ENCODE measurements at places on chromosomes 4 and X.

DNA sequence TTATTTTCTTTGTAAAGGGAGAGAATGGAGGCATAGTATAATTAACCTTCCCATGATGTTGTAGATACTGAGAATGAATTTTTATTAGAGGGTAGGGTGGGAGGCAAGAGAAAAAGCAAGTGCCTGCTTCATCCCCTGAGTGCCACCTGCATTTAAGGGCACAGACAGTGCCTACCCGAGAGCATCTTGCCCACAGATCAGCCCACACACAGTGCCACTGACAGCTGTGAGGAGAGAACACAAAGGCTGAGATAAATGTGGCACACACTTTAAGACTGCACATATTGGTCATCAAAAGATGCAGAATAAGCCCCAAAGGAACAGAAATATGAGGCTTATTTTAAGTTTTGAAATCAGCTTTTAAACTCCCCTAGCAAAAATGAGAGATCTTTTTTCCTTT is 250.8 kb downstream of the SLC39A8 start:
- no peak for DNase-seq

DNA sequence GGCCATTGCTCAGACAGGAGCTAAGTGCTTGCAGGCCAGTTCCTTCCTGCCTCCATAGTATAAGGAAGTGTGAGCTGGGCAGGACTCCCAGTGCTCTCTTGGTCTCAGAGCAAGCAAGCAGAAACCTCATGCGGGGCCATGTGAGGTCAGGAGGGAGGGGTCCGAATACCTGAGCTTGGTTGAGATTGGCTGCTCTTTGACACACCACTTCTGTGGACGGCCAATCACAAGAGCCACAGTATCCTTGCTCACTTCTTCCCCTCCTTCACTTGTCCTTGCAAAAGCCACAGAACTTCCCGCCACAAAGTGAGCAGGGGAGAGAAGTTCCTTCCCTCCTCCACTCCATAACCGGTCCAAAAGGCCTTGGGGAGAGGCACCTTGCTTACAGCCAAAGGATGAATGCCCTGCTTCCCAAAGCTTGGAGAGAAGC is 56.7 kb downstream of the PRPS1 start:
- DNase-seq, result peak; percentile 16

DNA sequence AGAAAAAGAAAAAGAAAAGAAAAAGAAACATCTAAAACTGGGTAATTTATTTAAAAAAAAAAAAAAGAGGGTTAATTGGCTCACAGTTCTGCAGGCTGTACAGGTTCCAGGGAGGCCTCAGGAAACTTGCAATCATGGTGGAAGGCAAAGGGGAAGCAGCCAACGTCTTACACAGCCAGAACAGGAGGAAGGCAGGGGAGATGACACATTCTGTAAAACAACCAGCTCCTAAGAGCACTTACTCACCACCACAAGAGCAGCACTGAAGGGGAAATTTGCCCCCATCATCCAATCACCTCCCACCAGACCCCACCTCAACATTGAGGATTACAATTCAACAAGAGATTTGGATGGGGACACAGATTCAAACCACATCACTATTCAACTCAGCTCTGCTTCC is 36.8 kb upstream of the TMEM184C start:
- DNase-seq, result no peak

GRCh38 chr4:30808276-30808675 is 88.1 kb downstream of the PCDH7 start:
- DNase-seq, result no peak

GRCh38 chr4:6021831-6022606 is 3.8 kb upstream of the C4orf50 start:
- no peak for DNase-seq

DNA sequence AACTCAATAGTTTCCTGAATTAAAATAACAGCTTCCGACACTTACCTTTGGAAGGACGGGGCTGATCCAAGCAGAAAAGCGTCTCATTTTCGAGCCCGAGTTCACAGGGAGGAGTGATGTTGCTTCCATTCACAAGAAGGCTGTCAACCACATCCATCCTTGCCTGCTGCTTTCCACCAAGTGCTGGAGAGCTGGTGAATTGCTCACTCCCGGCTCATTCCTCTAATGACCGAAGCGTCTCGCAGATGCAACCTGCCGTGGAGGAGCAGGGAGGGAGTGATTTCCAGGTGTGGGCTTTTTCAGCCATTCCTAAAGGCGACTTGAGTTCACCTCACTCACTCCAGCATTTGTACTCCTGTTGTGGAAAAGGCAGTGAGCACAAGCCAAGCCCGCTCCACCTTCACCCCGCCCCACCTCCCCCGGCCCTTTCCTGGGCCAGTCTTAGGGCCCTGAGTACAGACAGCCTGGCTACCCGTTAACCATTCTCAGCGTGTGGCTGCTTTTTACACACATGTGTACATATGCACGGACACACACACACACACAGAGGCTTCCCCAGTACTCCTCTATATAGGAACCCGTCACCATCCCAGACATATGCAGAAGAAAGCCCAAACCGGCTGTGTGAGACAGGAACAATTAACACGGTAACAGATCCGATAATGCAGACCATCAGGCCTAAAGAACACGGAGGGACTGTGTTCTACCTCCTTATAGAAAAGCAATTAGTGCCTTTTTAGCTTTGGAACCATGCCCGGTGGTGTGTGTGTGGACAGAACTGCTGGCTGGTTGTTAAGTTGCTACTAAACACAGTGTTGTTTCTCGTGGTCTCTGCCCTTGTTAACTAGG is at the start of gene CCKAR:
CCKAR (minus strand) TSS at position 374 of the 849 bp plus-strand sequence; CDS start at position 157, 217 bp downstream.
- no peak for DNase-seq

DNA sequence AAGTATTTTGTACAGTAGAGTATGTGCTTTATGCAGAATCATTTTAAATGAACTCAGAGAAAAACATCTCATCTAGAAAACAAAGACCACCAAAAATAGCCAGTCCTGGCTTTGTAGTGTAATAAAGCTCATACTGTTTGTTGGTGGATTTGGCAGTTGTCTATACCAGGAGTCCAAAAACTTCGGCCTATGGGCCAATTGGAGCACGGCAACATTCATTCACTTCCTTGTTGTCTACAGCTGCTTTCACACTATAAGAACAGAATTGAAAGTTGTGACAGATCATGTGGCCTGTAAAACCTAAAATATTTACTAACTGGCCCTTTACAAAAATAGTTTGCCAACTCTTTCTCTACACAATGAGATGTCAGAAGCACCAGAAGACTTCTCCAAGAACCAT is 5.3 kb downstream of the FBXW7 start:
- no peak for DNase-seq

- DNase-seq, result no peak
Measured at GRCh38 chrX:41561045-41561444, 113.9 kb downstream of the NYX start.

DNA sequence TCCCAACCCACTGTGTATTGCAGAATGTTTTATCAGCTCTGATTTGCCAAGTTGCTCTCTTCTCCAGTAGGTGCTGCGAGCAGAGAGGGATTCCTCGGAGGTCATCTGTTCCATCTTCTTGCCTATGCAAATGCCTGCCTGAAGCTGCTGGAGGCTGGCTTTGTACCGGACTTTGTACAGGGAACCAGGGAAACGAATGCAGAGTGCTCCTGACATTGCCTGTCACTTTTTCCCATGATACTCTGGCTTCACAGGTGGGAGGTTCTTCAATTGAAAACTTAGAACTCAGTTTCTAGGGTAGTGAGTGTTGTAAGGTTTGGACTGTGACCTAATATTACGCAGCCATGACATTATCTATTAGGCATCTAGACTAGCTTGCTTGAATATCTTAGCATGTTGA is 24.9 kb downstream of the AR start:
- no peak for DNase-seq

GRCh38 chr4:86970447-86971354 is 35.9 kb downstream of the AFF1 start:
- DNase-seq, result no peak

DNA sequence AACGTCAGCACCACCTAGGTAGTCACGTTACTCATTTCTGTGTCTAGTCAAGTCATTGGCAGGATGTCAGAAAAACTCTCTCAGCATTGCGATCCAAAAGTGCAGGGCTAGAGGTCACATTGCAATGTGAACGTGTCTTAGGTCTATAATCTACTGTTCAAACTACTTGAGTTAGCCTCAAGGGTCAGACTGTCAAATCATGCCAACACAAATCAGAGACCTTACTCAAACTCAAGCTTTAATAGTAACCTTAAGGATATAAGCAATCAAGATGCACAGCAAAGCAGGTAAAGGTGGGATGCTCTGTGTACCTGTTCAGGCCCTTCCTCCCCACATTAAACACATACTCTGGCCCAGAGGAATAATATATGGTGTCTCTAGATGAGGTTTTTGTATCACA is 114.4 kb upstream of the NOCT start:
- no peak for DNase-seq

- DNase-seq, result no peak
Measured at GRCh38 chr4:122739174-122739573, 6.7 kb downstream of the BBS12 start.

- no peak for DNase-seq
Measured at GRCh38 chr4:125765941-125766340, 451.2 kb downstream of the FAT4 start.

- no peak for DNase-seq
Measured at GRCh38 chr4:124810827-124811226, 98.3 kb upstream of the ANKRD50 start.

- no peak for DNase-seq
Measured at GRCh38 chr4:22192084-22192511, 243.5 kb upstream of the KCNIP4 start.

- no peak for DNase-seq
Measured at GRCh38 chrX:13168269-13168668, 123.8 kb upstream of the FAM9C start.

DNA sequence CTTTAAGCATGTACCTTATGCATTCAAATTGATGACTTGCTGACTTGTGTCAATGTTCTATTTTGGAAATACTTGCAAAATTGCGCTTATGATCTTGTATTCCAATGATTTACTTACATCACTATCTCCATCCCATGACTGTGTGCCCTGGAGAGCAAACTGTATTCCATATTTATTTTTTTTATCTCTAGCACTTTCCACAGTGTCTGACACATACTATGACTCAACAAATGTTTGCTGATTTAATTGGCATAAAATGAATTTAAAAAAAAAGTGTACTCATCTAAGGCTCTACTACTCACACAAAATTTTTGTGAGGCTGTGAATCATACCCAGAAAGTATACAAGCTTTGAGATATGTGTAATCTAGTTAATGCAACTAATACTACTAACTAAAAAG is 1066.8 kb upstream of the ADGRL3 start:
- no peak for DNase-seq

GRCh38 chrX:132373610-132374009 is 115.2 kb downstream of the MBNL3 start:
- no peak for DNase-seq

DNA sequence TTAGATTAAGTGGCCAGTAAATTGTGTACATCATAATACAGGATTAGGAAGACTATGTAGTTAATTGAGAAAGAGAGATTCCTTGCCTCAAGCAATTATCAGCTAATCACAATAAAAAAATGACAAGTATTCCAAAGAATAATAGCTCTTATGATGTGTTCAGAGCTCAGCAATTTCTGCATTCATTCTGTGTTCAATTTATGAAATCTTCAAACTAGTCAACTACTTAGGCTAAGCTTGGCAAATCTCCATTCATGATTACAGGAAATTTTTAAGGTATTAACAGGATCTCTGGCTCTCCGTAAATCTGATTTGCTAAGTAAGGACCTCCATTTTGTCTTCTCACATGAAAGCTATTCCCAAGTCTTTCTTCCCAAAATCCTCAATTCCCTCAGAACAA is 256.9 kb upstream of the TEX13A start:
- no peak for DNase-seq

GRCh38 chr4:5730436-5730835 is 19.4 kb downstream of the EVC start:
- no peak for DNase-seq

DNA sequence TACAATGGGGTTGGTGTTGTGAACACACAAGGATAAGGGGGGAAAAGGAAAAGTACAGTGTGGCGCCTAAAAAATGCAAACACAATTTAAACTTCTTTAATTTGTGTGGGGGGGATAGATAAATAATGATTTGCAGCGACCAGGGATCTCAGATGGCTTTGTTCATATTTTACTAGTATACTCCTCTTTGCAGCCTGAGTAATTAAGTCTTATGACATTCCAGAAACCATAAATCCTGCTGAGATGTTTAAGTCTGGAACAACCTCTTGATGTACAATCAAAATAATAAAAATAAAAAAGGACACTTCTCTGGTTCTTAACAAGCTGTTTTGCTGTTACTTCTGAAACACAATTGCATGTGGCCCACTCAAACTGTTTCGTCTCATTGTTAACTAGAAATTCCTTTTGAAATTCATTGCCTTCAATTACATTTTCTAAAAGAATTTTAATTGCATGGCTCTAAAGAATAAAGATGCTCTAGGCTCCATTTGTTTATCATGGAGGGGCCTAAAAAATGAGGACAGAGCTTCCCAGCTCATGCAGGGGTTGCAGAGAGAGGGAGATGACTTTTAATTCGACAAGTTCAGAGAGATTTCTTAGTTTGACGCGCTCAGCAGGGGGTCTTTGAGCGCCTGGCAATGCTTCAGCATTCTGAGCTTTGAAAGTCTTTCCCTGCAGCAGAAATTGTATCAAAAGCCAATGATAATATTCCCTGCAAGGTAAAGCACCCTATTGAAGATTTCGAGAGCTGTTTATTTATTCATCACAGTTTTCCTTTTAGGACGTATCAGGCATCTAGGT is 892.4 kb upstream of the TENM3 start:
- DNase-seq, result no peak

DNA sequence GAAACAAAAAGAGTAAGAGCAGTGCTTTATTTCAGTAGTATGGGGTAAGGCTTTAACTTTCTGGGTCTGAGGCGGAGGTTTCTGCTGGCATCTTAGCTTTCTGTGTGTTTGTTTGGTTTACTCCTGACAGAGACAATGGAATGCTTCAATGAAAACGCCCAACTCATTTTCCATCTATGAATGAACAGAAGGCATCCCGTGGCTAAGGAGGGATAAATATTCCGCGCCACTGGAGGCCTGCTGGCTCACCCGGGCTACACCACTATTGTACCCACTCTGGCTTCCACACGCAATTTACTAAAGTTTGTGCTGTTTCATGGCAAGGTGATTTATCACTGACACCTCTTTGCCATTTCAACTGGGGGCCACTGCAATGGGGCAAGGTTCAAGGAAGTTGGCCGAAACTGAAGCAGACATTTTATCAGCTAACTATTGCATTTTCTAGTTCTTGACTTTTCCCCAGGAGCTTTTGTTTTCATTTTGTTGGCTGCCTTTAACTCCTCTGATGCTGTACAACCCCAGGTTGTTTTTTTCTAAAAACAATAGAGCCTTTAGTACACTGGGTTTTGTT is 32.8 kb upstream of the PPARGC1A start:
- DNase-seq, result no peak

GRCh38 chrX:153460826-153461225 is 9.6 kb downstream of the HAUS7 start:
- DNase-seq, result peak; percentile 63

- peak; percentile 37 for DNase-seq
Measured at GRCh38 chr4:4384837-4385236, 2.1 kb upstream of the NSG1 start.

- no peak for DNase-seq
Measured at GRCh38 chr4:82362565-82362964, 11.2 kb downstream of the HNRNPD start.

GRCh38 chr4:89860971-89861370 is 24.0 kb upstream of the SNCA start:
- no peak for DNase-seq

All from NAMALWA (cell line).